NCI-H2171 treated with DMSO at 0.1 percent for 48 hours (cell line): ENCODE measurements at places on chromosomes 2 and 18.

GRCh38 chr2:156331572-156332283 is 793 bp downstream of the NR4A2 start:
- DNase-seq = no peak

DNA sequence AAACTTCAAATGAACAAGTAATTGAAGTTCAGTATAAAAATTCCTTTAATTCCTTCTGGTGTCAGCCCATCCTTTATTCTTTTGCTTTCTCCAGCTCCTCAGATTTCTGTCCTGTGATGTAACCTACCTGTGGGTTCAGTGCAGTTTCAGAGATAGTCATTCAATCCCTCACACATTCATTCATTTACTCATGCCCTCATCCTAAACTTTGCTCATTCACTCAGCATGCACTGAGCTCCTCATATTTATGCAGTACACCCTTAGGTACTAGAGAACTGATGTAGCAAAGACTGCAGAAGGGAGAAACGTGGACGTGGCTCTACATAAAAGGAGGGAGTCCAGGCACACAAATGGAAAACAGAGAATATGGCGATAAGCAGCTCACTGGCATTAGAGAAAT is 45.3 kb upstream of the STAT1 start:
- no peak for DNase-seq

DNA sequence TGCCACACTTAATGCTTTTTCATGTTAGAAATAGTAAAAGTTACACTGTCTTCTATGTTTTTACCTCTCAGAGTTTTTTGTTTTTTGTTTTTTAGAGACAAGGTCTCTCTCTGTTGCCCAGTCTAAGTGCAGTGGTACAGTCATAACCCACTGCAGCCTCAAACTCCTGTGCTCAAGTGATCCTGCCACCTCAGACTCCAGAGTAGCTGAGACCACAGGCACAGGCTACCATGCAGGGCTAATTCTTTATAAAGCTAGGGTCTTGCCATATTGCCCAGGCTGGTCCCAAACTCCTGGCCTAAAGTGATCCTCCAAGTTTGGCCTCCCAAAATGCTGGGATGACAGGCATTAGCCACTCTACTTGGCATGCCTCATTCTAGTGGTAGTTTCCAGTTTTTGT is 33.1 kb downstream of the GLS start:
- no peak for DNase-seq

- no peak for DNase-seq
These were observed 86.9 kb upstream of the MAPK4 start for GRCh38 chr18:50472941-50473340.

GRCh38 chr2:80169811-80170594 is 134.5 kb downstream of the LRRTM1 start:
- DNase-seq = no peak

DNA sequence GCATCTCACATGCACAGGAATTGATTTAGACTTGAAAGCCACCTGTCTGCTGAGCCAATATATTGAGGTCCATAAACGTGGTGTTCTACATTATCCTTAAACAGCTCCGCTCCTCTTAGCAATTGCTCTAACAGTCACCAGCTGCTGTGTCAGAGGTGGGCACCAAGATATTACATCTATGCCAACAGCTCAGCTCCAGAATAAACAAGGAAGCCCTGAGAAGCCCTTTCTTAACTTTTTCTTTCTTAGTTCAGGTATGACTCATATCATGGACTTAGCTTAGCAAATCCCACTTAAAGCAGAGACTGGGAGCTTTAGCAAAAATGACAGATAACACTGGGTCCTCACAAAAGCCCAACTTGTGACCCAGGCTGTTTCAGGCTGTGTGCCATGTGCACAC is 436.6 kb downstream of the IRS1 start:
- no peak for DNase-seq

DNA sequence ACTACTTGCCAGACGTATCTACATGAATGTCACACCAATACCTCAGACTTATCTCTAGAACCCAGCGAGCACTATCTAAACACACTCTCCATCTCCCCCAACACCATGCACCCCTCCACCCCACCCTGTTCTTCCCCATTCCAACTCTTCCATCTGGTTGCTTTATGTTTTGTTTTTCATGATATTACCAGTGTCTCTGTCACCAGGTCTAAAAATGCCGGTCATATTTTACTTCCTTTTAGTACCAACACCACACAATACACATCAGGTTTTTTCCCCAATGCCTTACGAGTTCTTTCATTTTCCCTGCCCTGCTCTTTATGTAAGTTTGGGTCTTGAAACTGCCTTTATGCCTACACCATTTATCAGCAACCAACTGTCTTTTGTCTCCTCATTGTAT is 10.2 kb upstream of the ITGA4 start:
- DNase-seq = no peak

- DNase-seq = no peak
These were observed 52.7 kb upstream of the CCDC68 start for GRCh38 chr18:55012008-55012407.

- DNase-seq = no peak
These were observed 243.4 kb downstream of the LDLRAD4 start for GRCh38 chr18:13461936-13462335.

GRCh38 chr2:65487404-65487803 is 55.0 kb upstream of the SPRED2 start:
- no peak for DNase-seq

- DNase-seq = no peak
These were observed 40.2 kb upstream of the VRK2 start for GRCh38 chr2:58006256-58006951.

DNA sequence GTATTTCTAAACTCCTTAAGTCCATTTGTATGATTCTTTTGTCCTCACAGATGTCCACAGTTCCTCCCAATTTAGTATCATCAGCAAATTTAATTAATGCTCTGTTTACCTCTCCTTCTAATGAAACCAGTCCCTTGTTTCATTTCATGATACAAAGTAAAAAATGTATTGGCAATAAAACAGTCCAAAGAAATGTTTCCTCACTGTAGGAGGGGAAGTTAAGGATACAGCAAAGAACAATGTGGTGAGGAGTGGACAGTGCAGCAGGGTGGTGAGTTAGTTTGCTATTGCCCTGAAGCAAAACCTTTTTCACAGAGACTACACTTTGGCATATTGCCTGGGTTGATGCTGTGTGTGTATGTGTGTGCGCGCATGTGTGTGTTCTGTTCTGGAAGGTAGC is 401.5 kb downstream of the ARHGAP15 start:
- no peak for DNase-seq

DNA sequence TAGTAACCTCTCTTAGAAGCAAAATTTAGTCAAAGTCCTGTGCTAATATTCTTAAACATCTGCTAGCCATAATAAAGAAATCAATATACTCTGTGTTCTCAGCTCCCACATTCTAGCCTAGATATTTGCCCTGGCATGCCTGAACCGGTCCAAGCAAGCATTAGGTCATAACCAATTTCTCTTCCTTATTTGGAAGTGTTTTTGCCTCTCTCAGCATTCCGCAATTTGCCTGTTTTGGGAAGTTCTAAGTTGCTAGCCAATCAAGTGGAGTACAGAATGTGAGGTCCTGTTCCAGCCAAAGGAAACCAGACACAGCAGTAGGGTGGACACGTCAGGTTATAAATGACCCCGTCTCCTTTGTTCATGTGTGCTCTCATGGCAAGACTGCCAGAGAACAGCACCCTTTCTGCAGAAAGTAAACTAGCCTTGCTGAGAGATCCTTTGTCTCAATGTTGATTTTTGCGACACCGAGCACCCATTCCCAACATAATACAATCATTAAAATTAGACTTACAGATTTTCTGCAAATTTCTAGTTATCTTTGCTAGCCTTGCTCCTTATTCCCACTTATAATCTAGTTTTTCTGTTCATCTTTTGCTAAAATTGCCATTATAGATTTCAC is 13.0 kb upstream of the SULT1C4 start:
- peak; percentile 33 for DNase-seq

DNA sequence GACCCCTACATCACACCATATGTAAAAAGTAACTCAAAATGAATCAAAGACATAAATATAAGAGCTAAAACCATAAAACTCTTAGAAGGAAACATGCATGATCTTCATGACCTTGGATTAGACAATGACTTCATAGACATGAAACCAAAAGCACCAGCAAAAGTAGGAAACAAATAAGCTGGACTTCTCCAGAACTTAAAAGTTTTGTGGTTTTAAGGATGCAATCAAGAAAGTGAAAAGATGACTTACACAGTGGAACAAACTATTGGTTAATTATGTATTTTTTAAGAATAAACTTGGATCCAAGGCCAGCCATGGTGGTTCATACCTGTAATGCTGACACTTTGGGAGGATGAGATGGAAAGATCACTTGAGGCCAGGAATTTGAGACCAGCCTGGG is 150.2 kb downstream of the GALNT1 start:
- DNase-seq = no peak

GRCh38 chr2:134402410-134402809 is 148.5 kb downstream of the MGAT5 start:
- DNase-seq = peak; percentile 23

- no peak for DNase-seq
These were observed 23.3 kb downstream of the MPHOSPH10 start for GRCh38 chr2:71153585-71154224.

DNA sequence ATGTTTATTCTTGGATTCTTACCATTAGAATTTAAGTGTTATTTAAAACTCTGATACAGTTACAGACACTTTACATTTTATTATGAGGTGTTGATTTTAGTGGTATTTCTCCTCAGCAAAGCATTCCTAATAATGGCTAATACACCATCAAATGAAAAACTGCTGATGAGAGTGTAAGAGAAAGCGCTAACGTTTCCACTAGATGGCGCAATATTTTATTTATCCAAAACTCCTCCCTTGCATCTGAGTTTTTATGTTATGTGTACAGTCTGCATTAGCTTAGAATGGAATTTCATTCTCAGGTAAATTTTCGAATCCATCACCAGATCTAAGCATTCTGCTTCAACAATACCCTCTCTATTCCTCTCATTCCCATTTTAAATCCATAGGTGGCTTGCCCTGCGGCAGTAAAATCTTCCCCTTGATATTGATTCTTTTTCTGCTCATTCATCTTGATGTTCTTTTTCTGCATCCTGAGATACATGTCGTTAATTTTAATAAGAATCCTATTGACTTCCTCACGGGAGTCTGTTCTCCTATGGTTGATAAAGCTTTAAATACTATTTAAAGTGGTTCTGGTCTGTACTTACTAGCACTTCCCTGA is 53.9 kb downstream of the PRKRA start:
- peak; percentile 76 for DNase-seq

GRCh38 chr2:105678346-105678745 is 66.4 kb upstream of the NCK2 start:
- DNase-seq = no peak

GRCh38 chr2:217434180-217434975 is 568.4 kb downstream of the TNS1 start:
- DNase-seq = peak; percentile 98

DNA sequence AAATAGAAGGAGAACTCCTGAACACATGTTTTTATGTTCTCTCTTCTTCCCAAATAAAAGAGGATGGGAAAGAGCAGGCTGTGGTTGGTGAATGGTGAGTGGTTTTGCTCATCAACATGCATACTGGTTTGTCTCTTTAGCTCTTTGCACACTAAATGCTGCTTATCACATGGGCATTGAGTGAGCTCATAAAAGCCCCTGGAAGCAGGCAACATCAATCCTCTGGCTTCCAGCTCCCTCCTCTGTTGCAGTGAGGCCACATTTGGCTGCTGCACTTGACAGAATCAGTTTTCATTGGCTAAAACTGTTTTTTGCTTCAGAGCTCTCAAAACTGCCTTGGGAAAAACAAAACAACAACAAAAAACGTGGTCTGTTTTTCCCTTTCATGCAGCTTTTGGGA is 1308.2 kb upstream of the NRXN1 start:
- DNase-seq = no peak

DNA sequence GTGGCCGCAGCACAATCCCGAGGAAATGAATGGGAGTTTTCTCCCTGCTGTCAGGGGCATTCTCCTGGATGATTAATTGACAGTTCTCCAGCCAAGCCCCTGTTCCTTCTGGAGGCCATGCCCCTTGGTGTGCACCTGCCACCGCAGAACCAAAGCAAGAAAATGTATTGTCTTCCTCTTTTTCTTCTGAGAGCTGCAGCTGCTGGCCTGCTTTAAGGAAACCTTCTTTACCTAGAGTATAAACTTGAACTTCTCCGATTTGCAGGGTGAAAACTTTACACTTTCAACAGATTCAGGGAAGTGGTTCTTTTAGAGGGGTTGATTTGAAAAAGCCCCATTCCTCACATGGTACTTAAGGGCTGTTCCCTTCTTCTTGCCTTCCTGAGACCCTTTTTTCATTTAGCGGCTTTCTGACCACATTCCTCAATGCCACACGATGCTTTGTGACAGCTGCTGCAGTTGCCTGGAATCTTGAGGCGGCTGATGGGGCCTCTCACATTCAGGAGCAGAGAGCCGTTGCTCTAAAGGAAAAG is 402.8 kb downstream of the TXNL1 start:
- no peak for DNase-seq

DNA sequence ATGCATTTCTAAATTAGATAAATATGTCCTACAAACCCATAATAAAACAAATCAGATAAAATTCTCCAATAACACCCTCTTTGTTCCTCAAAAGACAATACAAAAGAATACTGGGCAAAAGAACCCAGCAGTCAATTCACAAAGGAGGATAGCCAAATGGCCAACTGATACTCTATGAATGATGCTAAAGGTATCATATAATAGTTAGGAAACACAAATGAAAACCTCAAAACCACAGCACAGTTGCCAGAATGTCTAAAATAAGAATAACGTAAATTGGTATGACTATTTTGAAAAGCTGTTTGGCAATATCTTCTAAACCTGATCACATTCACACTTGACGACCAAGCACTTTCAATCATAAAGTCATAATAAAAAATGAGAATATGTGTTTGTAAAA is 315.4 kb downstream of the CDH7 start:
- no peak for DNase-seq

GRCh38 chr2:62266433-62267038 is 70.6 kb downstream of the B3GNT2 start:
- DNase-seq = no peak

DNA sequence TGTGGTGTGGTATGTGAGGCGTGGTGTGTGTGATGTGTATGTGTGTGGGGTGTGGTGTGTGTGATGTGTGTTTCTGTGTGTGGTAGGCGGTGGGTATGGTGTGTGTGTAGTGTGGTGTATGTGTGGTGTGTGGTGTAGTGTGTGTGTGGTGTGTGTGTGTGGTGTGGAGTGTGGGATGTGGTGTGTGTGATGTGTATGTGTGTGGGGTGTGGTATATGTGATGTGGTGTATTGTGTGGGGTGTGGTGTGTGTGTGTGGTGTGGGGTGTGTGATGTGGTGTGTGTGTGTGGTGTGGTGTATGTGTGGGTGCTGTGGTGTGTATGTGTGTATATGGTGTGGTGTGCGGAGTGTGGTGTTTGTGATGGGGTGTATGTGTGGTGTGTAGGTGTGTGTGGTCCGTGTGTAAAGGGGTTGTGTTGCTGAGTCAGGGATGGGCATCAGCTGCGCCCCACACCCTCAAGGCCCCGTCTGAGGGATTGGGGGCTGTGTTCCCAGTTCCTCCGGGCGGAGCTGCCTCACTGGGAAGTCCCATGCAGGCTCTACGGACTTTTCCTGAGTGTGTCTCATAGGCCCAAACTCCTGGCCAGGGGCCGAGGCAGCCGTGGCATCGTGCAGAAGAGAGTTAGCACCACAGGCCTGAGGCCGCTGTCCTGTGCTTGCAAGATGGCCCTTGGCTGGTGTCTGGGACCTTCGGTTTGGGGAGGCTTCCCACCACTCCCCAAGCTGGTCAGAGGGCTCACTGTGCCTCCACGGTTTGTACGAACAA is 18.2 kb upstream of the ARL4C start:
- DNase-seq = no peak

- DNase-seq = no peak
These were observed 136.1 kb downstream of the KLHL29 start for GRCh38 chr2:23521060-23521459.

GRCh38 chr18:31424383-31424988 is 23.1 kb upstream of the DSG3 start:
- DNase-seq = no peak
